Sigmoid colon (tissue), 7 donors: ENCODE measurements at places on chromosomes 16 and 17. TPM values are rescaled to one million over a fixed set of nuclear protein-coding genes. Genes with fewer than 3 reads are reported as not detected.

DNA sequence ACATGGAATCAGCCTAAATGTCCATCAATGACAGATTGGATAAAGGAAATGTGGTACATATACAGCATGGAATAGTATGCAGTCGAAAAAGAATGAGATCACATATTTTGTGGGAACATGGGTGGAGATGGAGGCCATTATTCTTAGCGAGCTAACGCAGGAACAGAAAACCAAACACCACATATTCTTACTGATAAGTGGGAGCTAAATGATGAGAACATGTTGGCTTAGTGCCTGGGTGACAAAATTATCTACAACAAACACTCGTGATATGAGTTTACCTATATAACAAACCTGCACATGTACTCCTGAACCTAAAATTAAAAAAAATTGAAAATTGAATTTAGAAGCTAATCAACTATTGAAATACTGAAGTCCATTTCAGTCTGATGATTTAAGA is 6.1 kb downstream of the ANKS4B start:
- no peak overlapping the region for H3K27ac ChIP-seq
- H3K27me3 ChIP-seq = no peaks in the 10 kb centered on the region
- H3K4me3 ChIP-seq = no peak overlapping the region
- no peak for DNase-seq

DNA sequence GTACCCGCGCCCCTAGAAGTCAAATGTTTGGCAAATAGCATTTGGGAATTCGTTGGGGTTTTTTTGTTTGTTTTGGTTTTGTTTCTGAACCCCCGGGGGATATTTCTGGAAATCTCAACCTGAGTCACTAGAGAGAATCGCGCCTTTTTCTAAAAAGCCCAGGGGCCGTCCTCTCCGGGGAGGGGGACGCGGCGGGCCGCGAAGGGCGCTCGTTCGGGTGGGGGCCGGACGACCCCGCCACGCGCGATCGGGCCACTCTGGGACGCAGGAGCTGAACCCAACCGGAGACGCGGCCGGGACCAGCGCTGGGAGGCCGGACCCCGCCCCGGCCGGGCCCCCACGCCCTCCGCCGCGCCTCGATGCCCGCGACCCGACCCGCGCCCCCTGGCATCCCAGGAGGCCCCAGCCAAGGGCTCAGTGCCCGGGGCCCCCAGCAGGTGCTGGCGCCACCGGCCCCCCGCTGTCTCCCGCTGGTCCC is 302 bp downstream of the LITAF start:
- peak overlapping the region; percentile 82 for H3K27ac ChIP-seq
- DNase-seq = no peak
- H3K4me1 ChIP-seq = no peaks in the 10 kb centered on the region
- H3K27me3 ChIP-seq = no peaks in the 10 kb centered on the region
- H3K36me3 ChIP-seq = no peaks in the 10 kb centered on the region
- H3K4me3 ChIP-seq = peak overlapping the region; percentile 96

DNA sequence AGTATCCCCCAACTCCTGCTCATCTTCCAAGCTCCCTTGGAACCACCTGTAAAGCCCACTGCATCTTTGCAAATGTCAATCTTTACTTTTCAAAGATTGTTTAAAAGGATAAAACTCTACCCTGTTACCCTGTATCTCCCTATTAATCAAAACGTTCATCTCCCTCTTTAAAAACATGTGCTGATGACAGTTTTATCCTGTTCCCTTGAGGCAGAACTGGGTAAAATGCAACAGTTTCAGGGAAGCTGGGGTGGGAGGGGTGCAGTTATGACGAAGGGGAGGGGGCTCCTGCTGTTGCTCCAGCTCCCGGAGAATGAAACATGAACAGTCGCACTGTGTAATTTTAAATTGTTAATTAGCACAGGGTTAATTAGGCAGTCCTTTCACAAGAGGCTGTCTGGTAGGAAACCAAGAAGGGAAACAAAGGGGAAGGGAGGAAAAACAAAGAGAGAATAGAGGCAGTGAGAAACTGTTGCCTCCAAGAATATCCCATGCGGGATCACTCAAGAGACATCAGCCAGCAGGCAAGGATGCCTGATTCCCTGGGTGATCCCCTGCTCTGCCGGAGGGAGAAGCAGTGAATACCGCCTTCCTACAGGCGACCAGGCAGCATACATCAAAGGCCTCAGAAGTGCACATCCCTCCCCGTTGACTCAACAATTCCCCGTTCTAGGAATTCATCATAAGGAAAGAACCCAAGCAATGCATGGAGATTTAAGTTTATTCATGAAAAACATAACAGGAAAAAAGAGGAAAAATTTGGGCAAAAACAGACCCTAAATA is 84.2 kb downstream of the ZFHX3 start:
- H3K27me3 ChIP-seq = no peaks in the 10 kb centered on the region
- no peak overlapping the region for H3K4me3 ChIP-seq
- peaks cover 12% of the 10 kb centered on the region for H3K4me1 ChIP-seq
- peaks cover 13% of the 10 kb centered on the region for H3K36me3 ChIP-seq
- H3K27ac ChIP-seq = no peak overlapping the region
- DNase-seq = no peak

GRCh38 chr17:42180922-42181850 is at the start of gene KCNH4:
Gene KCNH4, minus strand, starts transcription at chr17:42181142. Its CDS starts 197 bp downstream, at chr17:42180945.
- H3K27ac ChIP-seq = no peak within 1 kb of the TSS
- peak within 1 kb of the TSS; percentile 42 for H3K4me3 ChIP-seq
- peaks cover 42% of the 10 kb centered on the region for H3K27me3 ChIP-seq
- DNase-seq = peak; percentile 79
- no peaks in the 10 kb centered on the region for H3K36me3 ChIP-seq
- H3K4me1 ChIP-seq = peaks cover 25% of the 10 kb centered on the region

- no peak overlapping the region for H3K27ac ChIP-seq
- no peaks in the 10 kb centered on the region for H3K36me3 ChIP-seq
- no peak for DNase-seq
- H3K27me3 ChIP-seq = no peaks in the 10 kb centered on the region
Measured at GRCh38 chr17:67485666-67486065, 108.6 kb downstream of the PITPNC1 start.

DNA sequence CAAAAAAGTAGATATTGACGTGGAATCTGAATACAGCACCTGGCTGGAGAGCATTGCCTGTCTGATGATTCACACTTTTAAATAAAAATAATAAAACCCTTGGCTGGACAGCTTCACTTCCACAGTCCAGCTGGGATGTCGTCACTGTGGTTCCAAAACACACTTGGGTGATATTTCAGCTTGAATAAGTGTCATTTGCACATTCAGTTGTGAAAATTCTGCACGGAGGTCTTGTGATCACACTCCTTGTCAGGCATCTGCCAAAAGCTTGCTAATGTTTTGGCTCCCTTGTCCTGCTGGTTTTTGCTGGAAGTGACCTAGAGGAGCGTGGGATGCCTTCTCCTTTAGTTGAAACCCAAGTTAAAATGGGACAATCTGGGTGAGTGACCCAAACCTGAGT is 60.7 kb downstream of the PCTP start:
- no peaks in the 10 kb centered on the region for H3K36me3 ChIP-seq
- H3K4me3 ChIP-seq = no peak overlapping the region
- peak; percentile 71 for DNase-seq
- H3K27ac ChIP-seq = no peak overlapping the region

DNA sequence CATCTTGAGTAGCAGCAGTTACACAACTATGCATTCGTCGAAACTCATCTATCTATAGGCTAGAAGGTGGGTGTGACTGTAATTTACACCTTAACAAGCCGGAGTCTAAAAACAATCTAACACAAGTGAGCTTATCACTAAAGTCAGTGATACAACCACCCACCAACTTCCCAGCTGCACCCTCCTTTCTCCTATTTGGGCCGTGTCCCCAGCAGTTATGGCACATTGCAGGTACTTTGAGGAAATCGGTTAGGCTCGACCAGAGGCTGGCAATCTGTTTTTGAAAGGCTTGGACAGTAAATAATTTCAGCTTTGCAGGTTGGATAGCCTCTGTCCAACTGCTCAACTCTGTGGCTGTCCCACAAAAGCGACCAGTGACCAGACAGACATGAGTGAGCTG is 26.0 kb downstream of the USP22 start:
- no peak for DNase-seq
- peaks cover 38% of the 10 kb centered on the region for H3K4me1 ChIP-seq
- H3K36me3 ChIP-seq = peaks cover 65% of the 10 kb centered on the region
- H3K27ac ChIP-seq = no peak overlapping the region

- peaks cover 5% of the 10 kb centered on the region for H3K4me1 ChIP-seq
- peak; percentile 52 for DNase-seq
- H3K4me3 ChIP-seq = no peak overlapping the region
- no peak overlapping the region for H3K27ac ChIP-seq
Measured at GRCh38 chr16:2713985-2714774, 5.8 kb downstream of the PRSS27 start.

DNA sequence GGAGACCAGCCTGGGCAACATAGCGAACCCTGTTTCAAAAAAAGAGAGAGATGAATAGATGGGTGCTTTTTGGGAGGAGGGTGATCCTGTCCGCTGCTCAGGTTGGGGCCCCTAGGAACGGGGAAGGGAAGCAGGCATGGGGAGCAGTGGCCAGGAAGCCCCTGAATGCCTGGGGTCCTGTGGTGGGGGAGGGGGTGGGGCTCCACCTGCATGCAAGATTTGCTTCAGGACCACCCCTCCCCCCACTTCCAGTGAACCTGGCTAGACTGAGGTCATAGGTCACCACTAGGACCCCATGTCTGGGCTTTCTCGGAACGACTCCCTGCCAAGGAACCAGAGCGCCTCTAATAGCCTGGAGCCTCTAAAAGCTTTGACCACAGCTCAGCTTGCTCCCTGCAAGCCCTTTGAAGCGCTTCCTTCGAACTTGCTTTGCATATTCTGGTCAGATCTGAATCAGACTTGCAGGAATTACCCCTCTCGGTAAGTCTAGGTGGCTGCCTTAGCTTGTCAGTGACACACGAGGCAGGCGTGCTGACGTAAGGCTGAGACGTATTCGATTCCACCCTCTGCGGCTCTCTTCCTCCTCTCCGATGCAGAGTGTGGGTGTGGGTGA is 3.7 kb downstream of the SOCS3 start:
- H3K4me3 ChIP-seq = no peak overlapping the region
- H3K27ac ChIP-seq = peak overlapping the region; percentile 96
- peak; percentile 85 for DNase-seq
- peaks cover 70% of the 10 kb centered on the region for H3K4me1 ChIP-seq

DNA sequence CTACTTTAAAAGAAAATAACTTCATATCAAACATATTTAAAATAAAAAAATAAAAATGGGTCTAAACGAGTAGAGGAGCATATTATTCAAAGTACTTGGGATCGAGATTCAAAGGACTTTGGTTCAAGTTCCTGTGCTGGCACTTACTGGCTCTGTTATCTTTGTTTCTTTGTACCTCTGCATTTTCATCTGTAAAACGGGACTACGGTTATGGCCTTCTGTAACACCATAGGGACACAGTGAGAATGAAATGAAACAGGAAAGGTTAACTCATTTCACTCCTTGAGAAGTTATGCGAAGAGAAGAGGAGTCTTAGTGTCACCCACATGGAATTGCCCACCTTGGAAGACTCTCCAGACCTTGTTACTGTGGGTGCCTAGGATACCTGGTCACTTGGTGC is 379.1 kb upstream of the CCL2 start:
- H3K4me3 ChIP-seq = no peak overlapping the region
- no peaks in the 10 kb centered on the region for H3K4me1 ChIP-seq

DNA sequence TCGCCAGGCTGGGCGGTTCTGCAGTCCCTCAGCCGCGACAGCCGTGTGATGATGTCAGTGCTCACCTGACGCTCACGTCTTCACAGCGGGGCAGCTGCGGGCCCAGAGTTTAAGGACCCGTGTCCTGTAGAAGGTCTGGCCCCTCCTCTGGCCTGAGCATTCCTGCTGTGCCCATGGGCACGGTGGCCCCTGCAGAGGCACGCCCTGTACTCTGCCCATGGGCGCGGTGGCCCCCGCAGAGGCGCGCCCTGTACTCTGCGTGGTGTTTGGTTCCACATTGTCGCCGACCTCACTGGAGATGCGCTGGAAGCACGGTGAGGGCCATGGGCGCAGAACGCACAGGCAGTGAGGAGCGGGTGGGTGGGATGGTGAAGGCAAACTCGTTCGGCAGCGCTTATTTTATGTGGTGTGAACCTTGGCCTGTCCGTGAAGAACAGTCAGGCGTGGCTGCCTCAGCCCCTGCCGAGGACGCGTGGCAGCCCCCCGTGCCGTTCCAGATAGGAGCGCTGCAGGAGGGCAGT is 122.0 kb downstream of the BANP start:
- peak; percentile 48 for DNase-seq
- H3K4me1 ChIP-seq = no peaks in the 10 kb centered on the region
- H3K27me3 ChIP-seq = no peaks in the 10 kb centered on the region
- H3K36me3 ChIP-seq = peaks cover 18% of the 10 kb centered on the region
- no peak overlapping the region for H3K27ac ChIP-seq

- no peaks in the 10 kb centered on the region for H3K4me1 ChIP-seq
- no peak overlapping the region for H3K4me3 ChIP-seq
- H3K27me3 ChIP-seq = no peaks in the 10 kb centered on the region
- DNase-seq = peak; percentile 48
Measured at GRCh38 chr16:33877-34647, 19.3 kb downstream of the POLR3K start.

GRCh38 chr17:56779322-56779721 is 54.4 kb downstream of the C17orf67 start:
- peaks cover 47% of the 10 kb centered on the region for H3K27me3 ChIP-seq
- DNase-seq = no peak
- no peaks in the 10 kb centered on the region for H3K36me3 ChIP-seq
- no peak overlapping the region for H3K27ac ChIP-seq

Gene NOG
- total RNA-seq = 0.16 TPM

Gene HOXB3
- 64.3 TPM for total RNA-seq

Gene CBLN1
- total RNA-seq = 0.55 TPM

Gene APOBR
- 1.1 TPM for total RNA-seq

Gene NTN1
- total RNA-seq = 20.3 TPM

Gene TPSD1
- total RNA-seq = not detected

Gene CCDC200
- total RNA-seq = not detected
